Right atrium auricular region (tissue), 2 donors: ENCODE measurements at places on chromosomes 7 and 10. TPM values are rescaled to one million over a fixed set of nuclear protein-coding genes. Genes with fewer than 3 reads are reported as not detected.
A peak's percentile ranks its signal among the peaks of the same experiment; 100 is the strongest.

Gene NT5C2
- total RNA-seq = 28.5 TPM

Gene TMEM236
- total RNA-seq = 0.41 TPM

Gene MYL10
- not detected for total RNA-seq

Gene TRIM50
- total RNA-seq = not detected

Gene FAM221A
- total RNA-seq = 5.5 TPM

Gene RBP3
- total RNA-seq = not detected

Gene OR6B1
- not detected for total RNA-seq

Gene TMEM139
- total RNA-seq = 7.8 TPM

Gene FBXO24
- total RNA-seq = 0.20 TPM

Gene GPR15LG
- total RNA-seq = not detected

DNA sequence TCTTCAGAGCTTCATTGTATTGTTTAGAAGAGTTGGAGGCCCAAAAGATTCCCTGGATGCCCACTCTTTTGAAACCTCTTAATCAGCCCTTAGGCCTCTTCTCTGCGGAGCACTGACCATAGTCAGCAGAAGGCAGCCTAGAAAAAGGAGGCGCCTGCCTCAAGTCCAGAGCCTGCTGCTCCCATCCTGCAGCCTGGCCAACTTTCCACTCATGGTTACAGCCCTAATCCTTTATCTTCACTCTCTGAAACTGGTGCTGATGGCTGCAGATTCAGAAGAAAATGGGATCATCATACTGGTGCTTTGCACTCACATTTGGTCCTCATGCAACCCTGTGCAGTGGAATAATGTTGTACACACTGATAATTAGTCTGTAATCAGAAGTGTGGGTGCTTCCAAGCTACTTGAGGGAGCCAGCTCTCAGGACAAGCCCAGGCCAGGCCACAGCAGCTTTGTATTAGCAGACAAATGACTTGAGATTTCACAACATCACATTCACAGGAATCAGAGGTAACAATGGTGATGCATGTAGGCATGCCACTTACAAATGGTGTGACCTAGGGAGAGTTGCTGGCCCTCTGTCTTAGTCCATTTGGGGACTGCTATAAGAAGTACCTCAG is 272.9 kb downstream of the GALNT17 start:
- H3K36me3 ChIP-seq = no peaks in the 10 kb centered on the region
- no peaks in the 10 kb centered on the region for H3K4me1 ChIP-seq
- DNase-seq = no peak
- H3K4me3 ChIP-seq = no peak overlapping the region
- H3K27ac ChIP-seq = no peak overlapping the region

DNA sequence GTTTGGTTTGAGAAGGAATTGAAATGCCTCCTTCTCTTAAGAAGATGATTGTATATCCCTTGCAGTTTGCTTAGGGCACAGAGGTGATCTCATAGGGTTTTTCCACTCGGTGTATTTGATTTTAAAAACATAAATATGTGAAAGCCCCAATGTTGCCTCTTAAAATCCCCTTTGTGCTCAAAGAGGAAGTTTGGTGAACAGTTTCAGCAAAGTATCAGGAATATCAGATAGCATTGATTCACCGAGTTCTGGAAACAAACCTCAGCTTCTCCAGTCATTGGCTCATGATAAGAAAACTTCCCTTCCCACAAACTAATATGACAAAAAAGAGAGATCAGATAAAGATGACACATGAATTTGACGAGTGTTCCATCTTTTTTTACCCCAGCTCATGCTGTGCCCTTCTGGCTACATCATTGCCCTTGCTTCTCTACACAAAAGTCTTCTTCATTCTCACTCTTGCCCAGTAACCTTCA is 20.1 kb upstream of the SMNDC1 start:
- no peak overlapping the region for H3K27ac ChIP-seq
- H3K4me1 ChIP-seq = no peaks in the 10 kb centered on the region
- no peak overlapping the region for H3K4me3 ChIP-seq
- H3K36me3 ChIP-seq = no peaks in the 10 kb centered on the region
- DNase-seq = no peak
- H3K27me3 ChIP-seq = no peaks in the 10 kb centered on the region

GRCh38 chr7:64793106-64793755 is 997 bp upstream of the ZNF138 start:
- H3K36me3 ChIP-seq = no peaks in the 10 kb centered on the region
- no peaks in the 10 kb centered on the region for H3K4me1 ChIP-seq
- H3K27ac ChIP-seq = no peak overlapping the region

- no peak for DNase-seq
- H3K36me3 ChIP-seq = no peaks in the 10 kb centered on the region
- H3K4me1 ChIP-seq = peaks cover 17% of the 10 kb centered on the region
- H3K4me3 ChIP-seq = no peak overlapping the region
- H3K27ac ChIP-seq = no peak overlapping the region
- H3K27me3 ChIP-seq = no peaks in the 10 kb centered on the region
Measured at GRCh38 chr10:59878289-59878688, 28.1 kb downstream of the CCDC6 start.

DNA sequence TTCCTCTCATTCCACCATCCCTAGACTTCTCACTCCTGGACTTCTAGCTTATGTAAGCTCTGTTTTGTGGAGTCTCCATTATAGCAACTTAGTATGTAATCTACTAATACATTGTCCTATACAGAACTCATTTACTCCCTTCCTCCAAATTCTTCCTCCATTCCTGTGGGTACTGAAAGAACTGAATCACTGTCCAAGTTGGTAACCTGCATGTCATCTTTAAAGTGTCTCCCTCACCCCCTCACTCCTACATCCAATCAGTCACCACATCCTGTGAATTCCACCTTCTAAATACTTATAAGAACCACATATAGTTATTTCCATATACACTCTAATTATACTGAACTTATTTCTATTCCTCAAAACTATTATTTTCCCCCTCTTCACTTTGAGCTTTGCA is 20.3 kb downstream of the AASS start:
- H3K4me3 ChIP-seq = no peak overlapping the region
- no peak for DNase-seq
- H3K4me1 ChIP-seq = no peaks in the 10 kb centered on the region
- H3K27me3 ChIP-seq = no peaks in the 10 kb centered on the region
- H3K27ac ChIP-seq = no peak overlapping the region
- H3K36me3 ChIP-seq = no peaks in the 10 kb centered on the region

- H3K36me3 ChIP-seq = peaks cover 43% of the 10 kb centered on the region
- no peak overlapping the region for H3K4me3 ChIP-seq
- no peaks in the 10 kb centered on the region for H3K27me3 ChIP-seq
- H3K27ac ChIP-seq = no peak overlapping the region
- no peaks in the 10 kb centered on the region for H3K4me1 ChIP-seq
- DNase-seq = no peak
Measured at GRCh38 chr10:68163735-68164134, 54.4 kb downstream of the MYPN start.

GRCh38 chr10:118583611-118584010 is 11.8 kb downstream of the PRLHR start:
- no peaks in the 10 kb centered on the region for H3K27me3 ChIP-seq
- no peaks in the 10 kb centered on the region for H3K36me3 ChIP-seq
- no peaks in the 10 kb centered on the region for H3K4me1 ChIP-seq
- no peak overlapping the region for H3K4me3 ChIP-seq
- no peak overlapping the region for H3K27ac ChIP-seq

GRCh38 chr10:93656155-93656554 is 43.8 kb downstream of the PDE6C start:
- H3K27ac ChIP-seq = no peak overlapping the region
- H3K36me3 ChIP-seq = peaks cover 5% of the 10 kb centered on the region
- no peak overlapping the region for H3K4me3 ChIP-seq
- no peak for DNase-seq
- H3K27me3 ChIP-seq = no peaks in the 10 kb centered on the region

DNA sequence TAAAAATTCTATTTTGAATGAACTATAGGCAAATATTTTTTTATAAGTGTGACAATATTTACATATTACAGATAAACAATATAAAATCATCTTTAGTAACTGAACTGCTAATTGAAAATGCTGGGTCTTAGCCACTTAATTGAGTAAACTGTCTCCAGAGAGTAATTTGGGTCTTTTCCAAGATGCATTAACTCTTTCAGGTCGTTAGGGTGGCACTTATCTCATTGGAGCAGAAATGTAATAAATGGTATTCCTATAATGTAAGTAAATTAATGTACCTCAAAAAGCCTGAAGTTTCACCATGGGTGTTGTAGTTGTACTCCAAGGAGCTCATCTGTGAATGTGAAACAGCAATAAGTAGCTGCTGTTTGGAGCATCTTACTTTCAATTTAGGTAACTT is 208.5 kb downstream of the EXOC4 start:
- H3K27ac ChIP-seq = no peak overlapping the region
- DNase-seq = no peak
- no peaks in the 10 kb centered on the region for H3K4me1 ChIP-seq
- H3K27me3 ChIP-seq = no peaks in the 10 kb centered on the region

GRCh38 chr7:16135658-16136057 is 285.7 kb downstream of the CRPPA start:
- no peak for DNase-seq
- H3K4me3 ChIP-seq = no peak overlapping the region
- peaks cover 3% of the 10 kb centered on the region for H3K4me1 ChIP-seq
- no peak overlapping the region for H3K27ac ChIP-seq
- H3K36me3 ChIP-seq = no peaks in the 10 kb centered on the region
- H3K27me3 ChIP-seq = no peaks in the 10 kb centered on the region

- H3K27me3 ChIP-seq = no peaks in the 10 kb centered on the region
- H3K36me3 ChIP-seq = no peaks in the 10 kb centered on the region
- no peaks in the 10 kb centered on the region for H3K4me1 ChIP-seq
- H3K27ac ChIP-seq = peak overlapping the region; percentile 92
- no peak for DNase-seq
Measured at GRCh38 chr7:82444220-82444909, 788 bp upstream of the CACNA2D1 start.

- no peaks in the 10 kb centered on the region for H3K27me3 ChIP-seq
- no peak overlapping the region for H3K4me3 ChIP-seq
- DNase-seq = no peak
- no peak overlapping the region for H3K27ac ChIP-seq
- no peaks in the 10 kb centered on the region for H3K4me1 ChIP-seq
- no peaks in the 10 kb centered on the region for H3K36me3 ChIP-seq
Measured at GRCh38 chr7:14228341-14228740, 238.9 kb upstream of the ETV1 start.

GRCh38 chr10:49827297-49827696 is 65.2 kb upstream of the OGDHL start:
- H3K27ac ChIP-seq = no peak overlapping the region
- H3K36me3 ChIP-seq = peaks cover 7% of the 10 kb centered on the region
- DNase-seq = no peak
- H3K27me3 ChIP-seq = no peaks in the 10 kb centered on the region

- H3K36me3 ChIP-seq = no peaks in the 10 kb centered on the region
- no peak for DNase-seq
- no peak overlapping the region for H3K4me3 ChIP-seq
Measured at GRCh38 chr7:131226514-131226865, 101.2 kb upstream of the MKLN1 start.

DNA sequence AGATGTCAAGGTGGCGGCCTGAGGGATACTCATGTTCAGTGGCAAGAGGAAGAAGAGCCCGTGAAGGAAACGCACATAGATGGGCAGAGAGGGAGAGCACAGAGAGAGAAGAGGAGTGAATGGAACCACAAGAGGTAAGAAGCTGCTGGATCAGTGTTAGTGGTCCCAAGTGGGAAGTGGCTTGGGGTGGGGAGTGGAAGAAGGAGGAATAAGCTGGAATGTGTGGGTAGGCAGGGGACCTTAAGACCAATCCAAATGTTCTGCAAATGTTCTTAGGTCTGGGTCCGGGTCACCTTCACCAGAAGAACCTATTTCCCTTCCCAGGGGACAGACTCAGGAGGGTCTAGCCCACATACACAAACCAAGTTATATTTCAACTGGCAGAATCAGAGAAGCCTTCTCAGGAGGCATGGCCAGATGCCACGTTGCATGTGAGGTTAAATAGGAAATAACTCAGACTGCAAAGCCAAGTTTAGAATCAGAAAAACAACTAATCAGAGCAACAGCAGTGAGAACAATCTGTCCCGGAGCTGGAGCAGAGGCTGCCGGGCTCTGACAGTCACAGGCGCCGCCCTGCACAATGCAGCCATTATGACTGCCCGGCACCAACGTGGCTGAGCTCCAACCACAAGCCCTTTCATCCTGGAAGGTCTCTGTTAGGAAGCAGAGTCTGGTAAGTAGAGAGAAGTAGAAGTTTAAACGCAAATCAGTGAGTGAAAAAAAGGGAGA is 78.6 kb upstream of the ARMC3 start:
- H3K27ac ChIP-seq = peak overlapping the region; percentile 88
- H3K4me1 ChIP-seq = no peaks in the 10 kb centered on the region
- H3K4me3 ChIP-seq = peak overlapping the region; percentile 14
- H3K27me3 ChIP-seq = no peaks in the 10 kb centered on the region
- no peaks in the 10 kb centered on the region for H3K36me3 ChIP-seq

- H3K27me3 ChIP-seq = no peaks in the 10 kb centered on the region
- no peaks in the 10 kb centered on the region for H3K4me1 ChIP-seq
- H3K4me3 ChIP-seq = no peak overlapping the region
- no peaks in the 10 kb centered on the region for H3K36me3 ChIP-seq
- no peak for DNase-seq
Measured at GRCh38 chr10:94218493-94219183, 144.1 kb downstream of the NOC3L start.

DNA sequence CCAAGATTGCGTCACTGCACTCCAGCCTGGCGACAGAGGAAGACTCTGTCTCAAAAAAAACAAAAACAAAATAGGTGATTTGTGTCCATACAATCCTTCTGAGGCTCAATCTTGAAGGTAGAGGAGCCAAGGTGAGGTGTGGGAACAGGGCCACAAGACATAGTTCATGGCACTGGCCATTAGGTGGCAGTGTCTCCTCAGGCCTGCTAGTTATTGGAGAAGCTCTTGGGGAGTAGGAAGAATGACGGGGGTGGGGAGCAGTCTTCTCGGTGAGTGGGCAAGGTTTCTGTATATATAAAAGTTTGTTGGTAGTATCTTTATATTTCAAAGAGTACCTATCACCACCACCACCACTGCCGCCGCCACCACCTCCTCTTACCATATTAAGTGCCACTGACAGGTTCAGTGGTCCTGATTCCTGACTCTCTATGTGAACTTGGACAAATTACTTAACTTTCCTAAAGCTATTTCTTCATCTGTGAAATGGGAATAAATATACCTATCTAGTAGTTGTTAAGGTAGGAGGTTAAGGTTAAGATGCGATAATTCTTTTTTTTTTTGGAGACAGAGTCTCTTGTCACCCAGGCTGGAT is 24.0 kb downstream of the CCSER2 start:
- H3K4me1 ChIP-seq = no peaks in the 10 kb centered on the region
- DNase-seq = no peak
- no peak overlapping the region for H3K4me3 ChIP-seq
- H3K27me3 ChIP-seq = no peaks in the 10 kb centered on the region
- no peak overlapping the region for H3K27ac ChIP-seq

DNA sequence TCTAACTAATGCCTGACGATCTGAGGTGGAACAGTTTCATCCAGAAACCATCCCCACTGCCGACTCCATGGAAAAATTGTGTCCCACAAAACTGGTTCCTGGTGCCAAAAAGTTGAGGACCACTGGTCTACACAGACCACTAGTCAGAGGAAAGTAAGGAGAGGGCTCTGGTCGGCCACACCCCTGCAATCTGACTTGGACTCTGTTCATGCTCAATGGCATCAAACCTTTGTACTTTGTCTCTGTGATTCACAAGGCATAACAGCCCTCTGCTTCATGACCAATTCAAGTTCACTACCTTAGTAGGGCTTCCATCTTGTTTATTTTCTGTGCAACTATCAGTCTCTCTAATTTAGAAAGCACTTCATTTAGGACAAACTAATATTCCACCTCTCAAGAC is 1.8 kb downstream of the TUBAL3 start:
- H3K27me3 ChIP-seq = no peaks in the 10 kb centered on the region
- no peaks in the 10 kb centered on the region for H3K4me1 ChIP-seq
- H3K27ac ChIP-seq = no peak overlapping the region
- no peak for DNase-seq
- no peaks in the 10 kb centered on the region for H3K36me3 ChIP-seq
